IMR-90 (cell line): ENCODE measurements at places on chromosomes 7 and 10. TPM values are rescaled to one million over a fixed set of nuclear protein-coding genes. Genes with fewer than 3 reads are reported as not detected.

DNA sequence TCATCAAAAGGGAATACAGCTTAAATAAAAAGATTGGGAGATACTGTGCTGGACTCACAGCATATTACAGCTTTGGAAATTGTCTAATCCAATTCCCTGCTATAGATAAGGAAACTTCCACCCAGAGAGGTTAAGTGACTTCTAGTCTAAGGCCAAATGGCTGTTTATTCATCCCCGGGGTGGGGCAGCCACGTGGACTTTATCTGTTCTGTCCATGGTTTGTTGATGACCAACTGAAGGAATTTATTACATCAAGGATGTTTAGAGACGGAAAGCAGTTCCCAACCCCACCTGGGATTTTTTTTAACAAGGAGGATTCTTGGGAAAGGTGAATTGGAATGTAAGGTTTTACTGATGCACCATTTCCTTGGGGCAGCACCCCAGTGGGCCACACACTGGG is 88.6 kb downstream of the ATXN7L1 start:
- no peaks in the 10 kb centered on the region for H3K27me3 ChIP-seq
- no peak overlapping the region for H3K27ac ChIP-seq
- no peak overlapping the region for H3K4me3 ChIP-seq
- peaks cover 12% of the 10 kb centered on the region; the same call in 1 of the 2 replicates for H3K36me3 ChIP-seq

- H3K27ac ChIP-seq, result no peak overlapping the region
- DNase-seq, result peak; percentile 19
- no peaks in the 10 kb centered on the region; the same call in 1 of the 2 replicates for H3K4me1 ChIP-seq
- no peaks in the 10 kb centered on the region for H3K36me3 ChIP-seq
Measured at GRCh38 chr10:74419958-74420375, 268.9 kb downstream of the ADK start.

DNA sequence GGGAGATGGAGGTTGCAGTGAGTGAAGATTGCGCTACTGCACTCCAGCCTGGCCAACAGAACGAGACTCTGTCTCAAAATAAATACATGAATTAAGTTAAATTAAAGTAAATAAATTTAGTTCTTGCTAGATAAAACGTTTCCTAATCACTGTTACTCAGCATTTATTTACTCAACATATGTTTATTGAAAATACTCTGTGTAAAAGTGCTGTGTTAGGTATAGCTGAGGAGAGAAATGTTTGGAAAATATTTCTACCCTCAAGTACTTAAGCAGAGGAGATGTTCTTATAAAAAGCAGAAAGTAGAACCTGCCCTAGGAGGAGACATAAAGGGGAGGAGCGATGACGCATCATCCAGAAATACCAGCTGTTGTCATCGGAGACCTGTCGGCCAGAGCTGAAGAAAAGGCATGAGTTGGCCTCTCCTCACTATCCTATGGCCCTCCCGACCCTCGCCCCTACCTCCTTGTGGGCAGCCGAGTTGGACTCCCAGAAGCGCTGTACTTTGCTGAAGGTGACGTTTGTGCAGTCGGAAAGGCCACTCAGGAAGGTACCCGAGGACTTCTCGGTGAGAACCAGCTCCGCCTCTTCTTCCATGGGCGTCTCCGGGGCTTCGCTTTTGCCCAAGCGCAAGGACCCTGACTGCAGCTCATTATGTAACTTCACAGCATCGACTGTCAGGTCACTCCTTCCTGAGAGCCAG is 1.1 kb downstream of the RRP12 start:
- DNase-seq, result peak; percentile 85
- peaks cover 6% of the 10 kb centered on the region for H3K36me3 ChIP-seq
- peak overlapping the region; percentile 0; the same call in 1 of the 2 replicates for H3K27ac ChIP-seq
- no peaks in the 10 kb centered on the region for H3K27me3 ChIP-seq

- peaks cover 5% of the 10 kb centered on the region; the same call in 1 of the 2 replicates for H3K27me3 ChIP-seq
- no peak for DNase-seq
- H3K4me1 ChIP-seq, result peaks cover 13% of the 10 kb centered on the region
- H3K36me3 ChIP-seq, result no peaks in the 10 kb centered on the region
Measured at GRCh38 chr10:114631666-114632417, 26.2 kb downstream of the ABLIM1 start.

DNA sequence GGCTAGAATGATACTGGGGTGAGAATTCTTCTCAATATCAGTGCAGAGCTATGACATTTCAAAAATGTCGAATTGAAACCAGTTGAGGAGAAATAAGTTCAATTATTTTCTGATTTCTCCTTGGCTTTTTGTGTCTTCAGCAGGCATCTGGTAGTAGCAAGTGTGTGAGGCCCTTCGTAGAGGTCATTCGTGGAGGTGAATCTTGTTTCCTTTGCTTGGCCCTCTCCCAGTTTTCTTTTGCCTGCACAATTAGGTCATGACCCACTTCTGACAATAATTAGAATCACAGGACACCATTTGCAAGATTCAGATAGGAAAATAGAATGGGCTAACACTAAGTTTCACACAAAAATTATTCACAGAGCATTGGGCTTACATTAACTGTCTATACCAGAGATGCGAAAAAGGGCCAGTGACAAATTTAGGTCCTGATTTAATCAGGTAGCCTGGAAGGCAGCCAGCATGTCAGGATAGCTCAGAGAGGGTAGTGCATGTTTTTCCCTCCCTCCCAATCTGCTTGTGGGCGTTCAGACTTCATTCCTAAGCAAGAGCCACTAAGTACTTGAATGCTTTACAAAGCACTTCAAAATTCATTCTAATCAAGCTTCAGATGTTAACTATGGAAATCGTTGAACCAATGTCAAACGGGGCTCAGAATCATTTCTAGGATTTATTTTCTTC is 24.0 kb upstream of the A1CF start:
- H3K27ac ChIP-seq, result no peak overlapping the region
- H3K36me3 ChIP-seq, result no peaks in the 10 kb centered on the region
- peaks cover 3% of the 10 kb centered on the region; the same call in 1 of the 2 replicates for H3K27me3 ChIP-seq
- no peaks in the 10 kb centered on the region for H3K4me1 ChIP-seq
- H3K4me3 ChIP-seq, result no peak overlapping the region

DNA sequence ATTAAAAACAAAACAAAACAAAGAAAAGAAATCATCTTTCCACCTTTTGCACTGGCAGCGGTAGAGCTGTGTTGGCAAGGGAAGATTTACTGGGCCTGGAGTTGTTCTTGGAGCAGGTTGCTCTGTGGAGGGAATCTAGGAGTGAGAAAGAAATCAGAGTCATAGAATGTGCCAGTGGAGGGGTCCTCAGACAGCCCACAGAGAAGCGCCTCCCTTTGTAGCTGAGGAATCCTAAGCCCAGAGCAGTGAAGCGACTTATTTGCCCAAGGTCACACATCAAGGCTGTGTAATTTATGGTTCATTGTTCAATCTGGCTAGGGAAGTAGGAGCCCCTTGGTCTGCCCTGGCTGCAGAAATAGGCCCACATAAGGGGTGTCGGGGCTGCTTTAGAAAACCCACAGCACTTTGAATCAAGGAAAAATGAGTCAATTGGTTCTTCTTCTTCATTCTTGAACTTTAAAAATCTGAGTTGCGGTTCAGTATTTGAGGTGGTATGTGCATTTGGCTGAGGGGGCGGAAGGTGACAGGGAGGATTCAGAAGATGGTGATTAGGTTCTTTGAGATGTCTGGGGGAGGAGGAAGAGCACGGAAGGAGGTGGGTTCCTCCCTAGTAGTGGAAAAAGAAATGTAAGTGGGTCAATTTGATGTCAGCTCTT is 253.7 kb downstream of the PTEN start:
- no peak overlapping the region for H3K4me3 ChIP-seq
- no peak for DNase-seq
- H3K4me1 ChIP-seq, result peaks cover 17% of the 10 kb centered on the region
- no peak overlapping the region; the same call in 1 of the 2 replicates for H3K27ac ChIP-seq
- H3K36me3 ChIP-seq, result no peaks in the 10 kb centered on the region
- H3K27me3 ChIP-seq, result no peaks in the 10 kb centered on the region

Gene CCDC3
- under 0.01 and 0.36 TPM in 2 replicates for total RNA-seq

Gene PBLD
- 5.0 and 5.7 TPM in 2 replicates for total RNA-seq
